ENCODE measurements at places on chromosomes 11 and 22. TPM values are rescaled to one million over a fixed set of nuclear protein-coding genes. Genes with fewer than 3 reads are reported as not detected.

RBMXL2 gene
- not detected for total RNA-seq

TRPM5 gene
- not detected for total RNA-seq

SHANK2 gene
- under 0.01 TPM for total RNA-seq

SULT4A1 gene
- total RNA-seq: not detected

PIWIL4 gene
- total RNA-seq: 0.78 TPM

- no peak for DNase-seq
Observed at GRCh38 chr22:33666279-33666960, 253.9 kb downstream of the LARGE1 start.

- DNase-seq: peak; percentile 86
Observed at GRCh38 chr11:35165423-35166368, 26.7 kb downstream of the CD44 start.

DNA sequence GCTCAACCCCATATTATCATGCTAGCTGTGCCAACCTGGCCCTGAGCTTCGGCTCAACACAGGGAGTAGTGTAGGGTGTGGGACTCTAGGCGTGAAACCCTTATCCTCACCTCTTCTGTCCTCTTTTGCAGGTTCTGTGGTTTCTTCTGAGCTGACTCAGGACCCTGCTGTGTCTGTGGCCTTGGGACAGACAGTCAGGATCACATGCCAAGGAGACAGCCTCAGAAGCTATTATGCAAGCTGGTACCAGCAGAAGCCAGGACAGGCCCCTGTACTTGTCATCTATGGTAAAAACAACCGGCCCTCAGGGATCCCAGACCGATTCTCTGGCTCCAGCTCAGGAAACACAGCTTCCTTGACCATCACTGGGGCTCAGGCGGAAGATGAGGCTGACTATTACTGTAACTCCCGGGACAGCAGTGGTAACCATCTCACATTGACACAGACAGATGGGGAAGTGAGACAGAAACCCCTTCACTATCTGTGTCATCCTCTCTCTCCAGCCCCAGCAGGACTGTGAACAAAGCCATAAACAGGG, 76.4 kb downstream of the GGTLC2 start:
- DNase-seq: no peak

- no peak for DNase-seq
Observed at GRCh38 chr11:21615955-21616371, 576.9 kb upstream of the ANO5 start.

DNA sequence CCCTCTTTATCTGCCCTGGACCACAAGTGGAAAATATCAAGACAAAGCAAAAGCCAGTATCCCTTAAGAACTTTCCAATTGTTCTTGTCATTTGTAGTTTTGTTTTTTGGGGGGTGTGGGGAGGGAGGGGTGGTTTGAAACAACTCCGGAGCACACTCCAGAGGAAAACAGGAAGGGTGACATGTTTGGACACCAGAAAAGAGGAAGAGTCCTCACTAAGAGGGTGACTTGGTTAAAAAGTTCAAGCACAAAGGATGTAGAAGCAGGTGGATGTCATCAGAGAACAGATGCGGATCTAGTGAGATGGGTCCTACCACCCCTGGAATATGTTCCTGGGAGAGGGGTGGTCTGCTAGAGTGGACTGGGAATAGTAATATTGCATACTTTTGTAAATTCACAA, 25.8 kb downstream of the ADAMTS8 start:
- DNase-seq: no peak

DNA sequence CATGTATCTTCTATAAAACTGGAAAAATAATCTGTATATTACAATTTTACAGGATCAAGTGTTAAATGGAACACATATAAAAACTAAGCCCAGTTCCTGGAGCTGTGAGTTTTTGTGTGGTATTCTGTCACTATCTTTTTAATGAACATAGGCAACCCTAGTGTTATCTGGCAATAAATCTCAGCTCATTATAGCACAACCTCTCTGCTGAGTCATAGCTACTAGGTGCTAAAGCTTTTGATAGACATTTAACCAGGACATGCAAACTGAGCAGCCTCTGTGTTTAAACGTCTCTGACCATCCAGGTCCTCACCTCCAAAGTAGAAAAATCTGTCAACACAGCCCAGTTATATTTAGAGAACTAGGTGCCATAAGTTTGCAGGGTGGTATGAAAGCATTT, 91.0 kb upstream of the CARD18 start:
- DNase-seq: peak; percentile 18

GRCh38 chr11:111454561-111455192, 57.5 kb downstream of the BTG4 start:
- DNase-seq: peak; percentile 44

- no peak for DNase-seq
Observed at GRCh38 chr22:20650294-20651207, 123.4 kb upstream of the SERPIND1 start.

GRCh38 chr22:30694640-30695350, at the start of gene OSBP2:
OSBP2 (plus strand) TSS chr22:30694874; CDS start chr22:30694910, 36 bp downstream.
- DNase-seq: peak; percentile 19

DNA sequence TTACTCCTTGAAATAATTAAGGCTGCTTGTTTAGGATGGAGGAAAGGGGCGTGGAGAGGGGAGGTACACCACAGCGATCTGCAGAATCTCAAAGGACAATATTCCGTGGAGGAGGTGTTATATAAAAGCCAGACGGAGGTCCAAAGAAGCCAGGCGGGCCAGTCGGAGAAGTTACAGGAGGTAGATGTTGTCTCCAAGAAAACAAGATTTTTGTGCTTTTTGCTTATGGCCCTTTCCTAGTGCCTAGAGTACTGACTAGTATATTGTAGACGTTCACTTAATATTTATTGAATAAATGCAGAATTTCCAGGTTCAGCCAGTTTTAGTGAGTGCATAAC, 761 bp downstream of the ZDHHC13 start:
- DNase-seq: peak; percentile 22

- DNase-seq: peak; percentile 50
Observed at GRCh38 chr11:102553835-102554282, 23.3 kb upstream of the MMP7 start.

GRCh38 chr11:96967616-96968015, 577.8 kb downstream of the JRKL start:
- DNase-seq: no peak

DNA sequence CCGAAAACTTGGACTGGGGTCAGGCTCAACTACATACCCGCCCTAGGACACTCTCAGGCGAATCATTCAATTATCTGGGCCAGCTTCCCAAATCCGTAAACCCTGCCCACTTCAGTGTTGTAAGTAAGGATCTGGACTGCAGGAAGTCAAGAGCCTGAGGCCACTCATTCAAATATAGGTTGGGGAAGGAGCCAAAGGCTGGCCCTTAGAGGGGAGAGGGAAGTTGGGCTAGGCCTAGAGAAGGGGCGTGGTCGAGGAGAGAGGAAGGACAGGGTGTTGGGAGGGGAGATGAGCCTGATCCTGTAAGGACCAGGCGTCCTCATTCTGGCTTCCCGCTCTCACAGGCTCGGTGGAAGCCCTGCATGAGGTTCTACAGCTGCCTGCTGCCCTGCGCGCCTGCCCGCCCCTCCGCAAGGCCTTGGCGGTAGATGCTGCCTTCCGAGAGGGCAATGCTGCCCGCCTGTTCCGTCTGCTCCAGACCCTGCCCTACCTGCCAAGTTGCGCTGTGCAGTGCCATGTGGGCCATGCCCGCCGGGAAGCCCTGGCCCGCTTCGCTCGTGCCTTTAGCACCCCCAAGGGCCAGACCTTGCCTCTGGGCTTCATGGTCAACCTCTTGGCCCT, 3.0 kb downstream of the SAC3D1 start:
- peak; percentile 53 for DNase-seq

DNA sequence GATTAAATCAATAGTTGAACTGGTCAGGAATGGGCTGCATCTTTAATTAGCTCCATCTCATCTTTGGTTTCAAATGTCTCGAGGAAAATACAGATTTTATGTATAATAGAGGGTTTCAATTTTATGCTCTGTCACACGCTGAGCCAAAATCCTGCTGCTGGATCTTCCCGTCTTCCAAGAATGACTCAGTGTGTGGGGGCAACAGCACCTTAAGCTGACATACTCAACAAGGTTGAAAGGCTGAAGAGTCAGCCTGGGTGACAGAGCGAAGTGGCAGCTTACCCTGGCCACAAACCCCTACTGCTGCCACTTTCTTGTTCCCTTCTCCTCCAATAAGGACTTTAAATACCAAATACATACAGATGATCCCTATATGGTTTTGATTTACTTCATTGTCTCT, 9.0 kb upstream of the PCF11 start:
- no peak for DNase-seq

GRCh38 chr11:98455500-98456307, 565.0 kb upstream of the CNTN5 start:
- no peak for DNase-seq

DNA sequence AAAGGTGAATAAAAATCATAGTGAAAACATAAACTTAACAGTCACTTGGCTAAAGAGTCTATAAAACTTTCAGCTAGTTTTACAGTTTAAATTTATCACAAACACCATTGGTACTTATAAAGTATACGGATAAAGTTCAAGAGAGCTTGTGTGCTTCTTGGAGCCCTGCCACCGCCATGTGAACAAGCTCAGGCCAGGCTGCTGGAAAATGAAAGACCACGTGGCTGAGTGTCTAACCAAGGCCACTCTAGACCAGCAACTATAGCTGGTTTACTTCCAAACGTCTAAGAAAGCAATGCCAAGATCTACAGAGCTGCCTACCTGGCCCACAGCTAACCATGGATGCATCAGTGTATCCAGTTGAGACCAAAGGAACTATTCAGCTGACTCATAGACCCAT, 66.3 kb upstream of the API5 start:
- DNase-seq: no peak

GRCh38 chr22:25110596-25110845, 89.1 kb upstream of the CRYBB3 start:
- no peak for DNase-seq

DNA sequence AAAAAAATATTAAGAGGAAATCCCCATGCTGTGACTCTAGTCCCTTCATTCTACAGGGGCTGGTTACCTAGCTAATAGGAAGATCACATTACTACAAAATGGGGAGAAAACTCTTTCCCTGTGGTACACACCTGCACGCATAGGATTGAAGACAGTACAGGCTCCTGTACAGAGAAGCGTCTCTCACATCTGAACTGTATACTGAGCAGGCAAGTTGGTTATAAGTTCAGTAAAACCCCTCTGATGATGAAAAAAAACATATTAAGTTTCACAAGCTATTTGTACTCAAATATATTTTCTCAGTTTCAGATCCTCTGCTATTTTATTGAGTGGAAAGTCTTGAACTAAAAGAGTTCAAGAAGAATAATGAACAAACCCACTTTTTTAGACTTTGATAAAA, 156.9 kb upstream of the HSD17B12 start:
- DNase-seq: no peak

GRCh38 chr11:79168530-79169110, 272.2 kb downstream of the TENM4 start:
- DNase-seq: no peak

DNA sequence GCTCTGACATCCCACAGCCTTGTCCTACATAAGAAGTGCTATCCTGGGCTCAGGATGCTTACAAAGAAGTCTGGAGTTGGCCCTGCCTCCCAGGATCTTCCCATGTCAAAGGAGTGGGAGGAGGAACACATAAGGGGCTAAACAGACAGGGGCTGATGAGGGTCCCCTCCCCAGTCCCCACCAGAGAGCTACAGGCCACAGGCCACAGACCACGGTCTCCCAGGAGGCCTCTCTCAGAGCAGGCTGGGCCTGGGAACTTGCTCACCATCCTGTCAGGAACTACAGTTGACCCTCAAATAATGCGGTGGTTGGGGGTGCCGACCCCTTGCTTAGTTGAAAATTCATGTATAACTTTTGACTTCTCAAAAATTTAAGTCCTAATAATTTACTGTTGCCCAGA, 315.5 kb downstream of the NTM start:
- no peak for DNase-seq

GRCh38 chr11:134905517-134905916, 493.5 kb upstream of the B3GAT1 start:
- no peak for DNase-seq

- DNase-seq: peak; percentile 20
Observed at GRCh38 chr22:37824674-37825641, 1.8 kb downstream of the GALR3 start.

GRCh38 chr11:26753723-26754504, 32.1 kb upstream of the SLC5A12 start:
- DNase-seq: peak; percentile 61

DNA sequence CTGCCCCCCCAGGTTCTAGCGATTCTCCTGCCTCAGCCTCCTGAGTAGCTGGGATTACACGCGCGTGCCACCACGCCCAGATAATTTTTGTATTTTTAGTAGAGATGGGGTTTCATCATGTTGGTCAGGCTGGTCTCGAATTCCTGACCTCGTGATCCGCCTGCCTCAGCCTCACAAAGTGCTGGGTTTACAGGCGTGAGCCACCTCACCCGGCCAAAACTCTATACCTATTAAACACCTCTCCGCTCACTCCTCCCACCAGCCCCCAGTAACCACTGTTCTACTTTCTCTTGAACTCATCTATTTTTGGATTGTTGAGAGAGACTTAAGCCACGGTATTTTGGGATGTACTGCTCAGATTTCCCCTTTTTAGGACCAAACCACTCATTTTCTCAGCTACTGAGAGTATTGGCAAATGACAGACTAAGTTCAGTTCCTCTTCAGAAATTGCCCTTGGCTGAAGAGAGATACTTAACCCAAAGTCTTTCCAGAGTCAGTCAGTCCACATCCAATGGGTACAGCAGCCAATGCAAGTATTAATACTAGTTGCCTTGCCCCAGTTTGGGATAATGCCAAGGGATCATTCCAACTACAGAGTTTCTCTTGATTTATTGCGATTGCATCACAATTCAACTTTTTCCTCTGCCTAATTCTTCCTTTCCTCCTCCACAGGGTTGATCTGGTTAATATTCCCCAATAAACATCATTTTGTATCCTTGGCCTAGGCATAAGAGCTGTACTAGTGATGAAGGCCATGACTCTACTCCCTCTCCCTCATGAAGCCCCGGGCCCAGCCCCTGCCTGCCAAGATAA, 36.8 kb upstream of the CSTF3 start:
- DNase-seq: no peak

DNA sequence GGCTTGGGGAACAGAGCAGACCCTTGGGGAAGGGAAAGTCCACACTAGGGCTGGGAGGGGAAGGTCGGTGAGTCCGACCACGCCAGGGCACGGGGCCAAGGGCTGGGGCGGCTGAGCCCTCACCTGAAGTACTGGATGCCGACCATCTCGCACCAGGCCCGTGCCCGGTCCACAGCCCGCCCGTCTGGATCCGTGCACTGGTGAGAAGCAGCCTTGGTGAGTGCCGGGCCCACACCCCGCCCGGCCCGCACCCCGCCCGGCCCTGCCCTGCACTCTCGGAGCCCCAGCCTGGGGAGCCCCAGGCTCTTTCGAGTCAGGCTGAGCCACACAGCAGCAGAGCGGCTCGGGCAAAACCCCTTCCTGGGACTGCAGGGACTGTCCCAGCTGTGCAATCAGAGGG, 1.9 kb upstream of the BAIAP2L2 start:
- no peak for DNase-seq

GRCh38 chr22:48886604-48887393, 940.9 kb downstream of the BRD1 start:
- DNase-seq: no peak

Measured in RPMI7951 (cell line).